ENCODE measurements at places on chromosomes 7 and 10. TPM values are rescaled to one million over a fixed set of nuclear protein-coding genes. Genes with fewer than 3 reads are reported as not detected.

Gene HOXA1
- total RNA-seq, result under 0.01 TPM

Gene LRMDA
- 0.55 TPM for total RNA-seq

Gene GARIN1A
- total RNA-seq, result 0.33 TPM

Gene TES
- total RNA-seq, result 120 TPM

Gene NCF1
- total RNA-seq, result not detected

Gene PITX3
- not detected for total RNA-seq

Gene LRRC17
- total RNA-seq, result 37.5 TPM

Gene KLLN
- 0.33 TPM for total RNA-seq

Gene ADAM8
- 11.0 TPM for total RNA-seq

Gene ANKRD7
- 1.9 TPM for total RNA-seq

Gene ETV1
- total RNA-seq, result 17.2 TPM

Gene STOX1
- 0.12 TPM for total RNA-seq

Gene MLXIPL
- total RNA-seq, result not detected

Gene SAP25
- total RNA-seq, result not detected

Gene PNLIPRP3
- 0.12 TPM for total RNA-seq

Gene OR13A1
- not detected for total RNA-seq
